ENCODE measurements at places on chromosomes 2 and 18. TPM values are rescaled to one million over a fixed set of nuclear protein-coding genes. Genes with fewer than 3 reads are reported as not detected.

ERFE gene
- 1.7 TPM for total RNA-seq

CD207 gene
- not detected for total RNA-seq

RIOK3 gene
- total RNA-seq: 59.2 TPM

CRYGD gene
- 1.9 TPM for total RNA-seq

STARD6 gene
- not detected for total RNA-seq

SFT2D3 gene
- 7.6 TPM for total RNA-seq

NLRC4 gene
- 0.36 TPM for total RNA-seq

ACMSD gene
- total RNA-seq: not detected

SCYGR4 gene
- not detected for total RNA-seq

CERKL gene
- 47.5 TPM for total RNA-seq

RTP5 gene
- 1.3 TPM for total RNA-seq

MC2R gene
- not detected for total RNA-seq

MRPL19 gene
- total RNA-seq: 40.3 TPM

IL36G gene
- not detected for total RNA-seq

DNA sequence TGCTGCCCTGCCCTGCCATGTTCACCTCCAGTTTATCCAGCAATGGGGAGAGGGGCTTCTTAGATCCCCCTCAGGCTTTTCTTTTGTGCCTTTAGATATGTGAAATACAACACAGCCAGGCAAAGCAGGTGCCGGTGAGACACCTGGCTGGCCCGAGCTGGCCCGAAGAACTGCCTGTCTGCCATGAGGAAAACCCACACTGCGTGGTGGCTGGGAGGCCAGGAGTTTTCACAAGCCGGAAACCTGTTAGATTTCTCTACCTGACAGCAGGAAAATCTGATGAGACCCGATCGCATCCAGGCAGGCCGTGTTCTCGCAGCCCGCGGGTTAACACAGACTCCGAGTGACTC is 5.7 kb upstream of the GAL3ST2 start:
- no peak for DNase-seq

- peak; percentile 20 for DNase-seq
These were observed 7.7 kb downstream of the SLC1A4 start for GRCh38 chr2:64996871-64997307.

DNA sequence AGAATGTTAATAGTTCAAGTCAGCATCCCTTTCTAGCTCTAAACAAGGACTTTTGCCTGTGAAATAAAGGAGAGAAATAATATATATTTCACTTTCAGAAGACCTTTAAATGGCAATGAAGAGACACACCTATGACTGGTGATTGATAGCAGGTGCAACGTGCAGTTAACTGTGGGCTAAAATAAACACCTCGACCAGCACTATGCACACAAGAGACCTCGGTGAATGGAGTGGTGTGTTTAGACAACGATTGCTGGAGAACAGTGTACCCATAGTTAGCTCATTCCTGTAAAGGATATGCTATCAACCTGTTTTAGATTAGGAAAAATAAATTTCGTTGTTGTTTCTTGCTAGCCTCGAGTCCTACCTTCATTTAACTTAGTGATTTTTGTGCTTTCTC is 143.4 kb downstream of the NR4A2 start:
- DNase-seq: no peak

GRCh38 chr18:36503477-36503876 is 206.0 kb downstream of the FHOD3 start:
- no peak for DNase-seq

DNA sequence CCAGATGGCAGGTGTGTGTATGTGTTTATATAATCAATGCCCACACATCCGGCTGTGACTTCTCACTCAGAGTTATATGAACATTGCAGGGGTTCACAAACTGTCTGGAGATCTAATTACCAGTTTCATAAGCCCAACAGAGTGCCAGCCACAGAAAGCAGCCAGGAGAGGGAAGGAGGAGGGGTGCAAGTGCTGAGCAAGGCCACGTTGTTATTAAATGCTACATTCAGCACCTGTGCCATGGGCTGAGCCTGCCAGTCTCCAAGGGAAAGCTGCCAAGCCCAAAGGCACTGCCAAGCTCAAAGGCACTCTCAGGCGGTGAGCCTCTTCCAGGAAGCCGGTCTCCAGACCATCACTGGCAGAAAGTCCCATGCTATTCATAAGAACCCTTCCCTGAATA is 17.4 kb downstream of the XDH start:
- DNase-seq: peak; percentile 73

DNA sequence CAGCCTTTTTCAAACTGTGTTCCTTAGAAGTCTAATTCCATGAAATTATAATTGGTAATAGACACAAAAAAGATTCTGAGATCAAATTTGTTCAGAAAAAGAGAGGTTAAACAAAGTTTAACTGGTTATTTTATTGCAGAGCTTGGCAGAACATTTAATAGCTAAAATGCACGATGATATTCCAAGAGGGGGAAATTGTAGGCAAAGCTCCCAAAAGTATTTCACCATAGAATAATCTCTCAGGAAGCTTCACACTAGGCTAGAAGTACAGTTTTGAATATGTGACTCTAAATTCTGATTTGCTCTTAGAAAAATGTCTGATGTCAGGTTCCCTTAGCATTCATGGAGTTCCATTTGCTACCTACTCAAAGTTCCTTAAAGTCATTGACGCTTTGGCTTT is 292.4 kb upstream of the SETBP1 start:
- no peak for DNase-seq

- DNase-seq: no peak
These were observed 22.7 kb downstream of the GPR55 start for GRCh38 chr2:230902180-230902899.

DNA sequence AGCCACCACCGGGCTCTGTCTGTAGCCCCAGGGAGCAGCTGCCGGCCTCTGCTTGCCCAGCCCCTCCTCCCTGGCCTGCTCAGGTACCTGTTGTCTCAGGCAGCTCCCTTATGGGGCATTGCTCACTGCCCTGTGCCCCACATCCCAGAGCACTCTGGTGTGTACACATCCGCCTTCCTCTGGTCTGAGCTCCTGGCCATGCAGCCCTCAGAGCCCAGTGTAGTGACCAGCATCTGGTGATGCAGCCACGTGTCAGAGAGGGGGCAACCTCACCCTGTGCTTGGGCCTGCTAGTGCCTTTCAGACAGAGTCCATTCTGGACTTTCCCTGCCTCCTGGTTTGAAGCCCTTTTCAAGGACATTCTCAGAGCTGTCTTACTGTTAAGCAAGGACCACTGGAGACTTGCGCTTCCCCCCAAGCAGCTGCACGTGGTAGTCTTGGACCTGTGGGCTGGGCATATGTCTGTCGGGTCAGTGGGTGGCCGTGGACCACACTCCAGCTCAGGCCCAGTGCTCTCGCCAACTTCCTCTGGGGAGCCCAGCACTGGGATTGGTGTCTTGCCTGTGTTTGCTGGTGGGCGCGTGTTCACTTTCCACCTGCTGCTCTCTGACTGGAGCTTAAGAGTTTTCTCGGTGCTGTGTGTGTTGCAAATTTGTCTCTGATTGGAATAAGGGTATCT is 30.7 kb downstream of the DGKD start:
- no peak for DNase-seq

DNA sequence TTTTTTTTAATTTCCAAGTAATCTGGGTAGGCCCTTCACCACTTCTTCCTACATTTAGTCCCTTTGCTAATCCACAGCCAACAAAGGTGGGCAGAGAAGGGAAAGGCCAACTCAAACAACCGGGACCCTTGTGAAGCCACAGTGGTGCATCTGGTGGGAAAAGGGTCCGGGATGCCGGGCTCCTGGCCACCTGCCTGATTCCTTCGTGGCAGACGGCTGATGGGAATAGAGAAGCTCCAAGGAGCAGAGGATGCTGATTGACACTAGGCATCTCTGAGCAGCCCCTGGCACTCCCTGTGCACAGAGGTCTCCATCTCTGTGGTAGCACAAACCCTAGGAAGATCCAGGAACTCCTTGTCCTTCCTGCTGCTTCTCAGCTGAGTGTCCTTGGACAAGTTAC is 37.0 kb downstream of the POLR1A start:
- no peak for DNase-seq

DNA sequence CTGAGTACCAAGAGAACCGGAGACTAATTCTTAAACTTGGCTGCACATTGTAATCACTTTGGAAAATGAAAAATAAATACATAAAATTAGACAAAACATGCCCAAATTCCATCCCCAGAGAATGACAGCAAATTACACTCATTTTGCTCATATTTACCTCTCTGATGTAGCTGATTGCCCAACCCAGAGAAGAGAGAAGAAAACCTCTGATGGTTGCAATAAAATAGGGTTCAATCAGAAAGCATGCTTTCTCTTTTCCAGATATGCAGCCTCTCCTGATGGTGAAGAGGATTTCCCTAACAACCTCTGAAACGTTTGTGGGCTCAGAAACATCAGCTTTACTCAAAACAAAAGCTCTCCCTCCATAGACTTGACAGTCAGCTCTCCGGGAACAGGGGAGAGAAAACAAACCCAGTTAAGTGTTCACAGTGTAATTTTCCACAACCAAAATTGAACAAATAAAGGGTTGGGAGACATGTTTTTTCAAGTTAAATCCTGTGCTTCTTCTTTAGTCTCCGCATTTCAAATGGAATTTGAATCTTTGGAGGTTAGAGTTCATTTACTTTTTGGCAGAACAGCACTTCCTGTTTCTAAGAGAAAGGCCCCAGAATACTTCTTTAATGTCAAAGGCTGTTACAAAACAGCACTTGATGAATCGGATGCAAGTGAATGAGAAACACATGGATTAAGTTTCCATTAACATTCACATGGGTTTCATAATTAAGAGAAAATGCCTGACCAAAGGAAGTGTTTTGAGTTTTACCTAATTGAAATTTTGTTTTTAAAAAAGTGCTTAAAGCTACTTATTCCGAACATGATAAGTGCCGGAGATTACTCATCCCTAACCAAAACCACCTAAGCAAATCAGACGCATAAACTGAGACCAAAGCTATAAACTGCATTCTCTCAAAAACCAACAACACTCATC is 570.1 kb upstream of the SYT4 start:
- no peak for DNase-seq

GRCh38 chr2:167607211-167607610 is 640.2 kb downstream of the STK39 start:
- no peak for DNase-seq

GRCh38 chr2:240622060-240622411 is 3.2 kb upstream of the GPR35 start:
- DNase-seq: no peak

DNA sequence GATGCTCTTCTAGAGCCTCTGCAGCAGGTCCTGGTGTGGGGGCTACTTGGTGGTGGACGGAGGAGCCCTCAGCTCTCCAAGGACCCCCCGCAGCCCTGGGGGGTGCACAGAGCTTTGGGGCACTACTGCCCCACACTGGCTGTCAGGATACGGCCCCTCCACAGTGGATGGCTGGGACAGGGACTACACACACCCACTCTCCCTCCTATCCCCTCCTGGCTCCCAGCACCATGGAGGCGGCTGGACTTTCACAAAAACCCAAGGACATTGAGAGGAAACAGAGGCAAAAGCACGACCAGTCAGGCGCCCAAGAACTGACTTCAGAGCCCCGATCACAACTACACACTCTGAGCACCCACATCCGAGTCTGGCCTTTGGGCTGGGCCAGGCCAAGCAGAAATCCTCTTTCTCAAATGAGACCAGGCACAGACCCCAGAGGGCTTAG is 12.6 kb downstream of the GPR35 start:
- DNase-seq: no peak

DNA sequence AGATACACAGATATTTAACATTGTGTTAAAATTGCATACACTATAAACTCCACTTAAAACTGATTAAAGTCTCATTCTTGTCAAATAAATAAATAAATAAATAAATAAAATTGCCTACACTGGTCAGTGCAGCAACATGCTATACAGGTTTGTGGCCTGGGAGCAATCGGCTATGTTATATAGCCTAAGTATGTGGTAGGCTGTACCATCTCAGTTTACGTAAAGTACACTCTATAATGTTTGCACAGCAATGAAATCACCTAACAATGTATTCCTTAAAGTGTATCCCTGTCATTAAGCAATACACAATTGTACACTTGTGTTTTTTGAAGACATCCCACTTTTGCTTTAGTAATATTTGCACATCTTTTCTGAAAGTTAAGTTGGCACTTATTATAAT is 337.7 kb upstream of the SETBP1 start:
- DNase-seq: no peak

GRCh38 chr2:220175967-220176366 is 548.5 kb downstream of the SLC4A3 start:
- no peak for DNase-seq

DNA sequence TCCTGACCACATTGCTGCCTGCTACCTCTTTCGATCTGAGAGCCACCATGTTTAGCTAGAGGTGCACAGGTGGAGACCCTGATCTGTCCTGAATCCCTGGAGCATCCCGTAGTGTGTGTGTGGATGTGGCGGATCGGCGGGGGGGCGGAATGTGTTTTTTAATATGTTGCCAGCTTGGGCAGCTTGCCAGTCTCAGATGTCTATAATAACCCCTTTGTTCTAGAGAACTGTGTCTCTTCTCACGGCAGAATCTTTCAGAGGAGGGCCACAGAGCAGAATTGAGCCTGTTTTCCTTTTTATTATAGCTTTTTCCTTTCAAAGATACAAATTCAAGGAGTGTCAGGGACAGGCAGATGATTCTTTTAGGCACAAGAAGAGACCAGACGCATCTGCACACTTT is 934.1 kb upstream of the KLHL29 start:
- no peak for DNase-seq

- DNase-seq: peak; percentile 75
These were observed 173.1 kb downstream of the UXS1 start for GRCh38 chr2:106020821-106021661.

GRCh38 chr2:219289537-219290361 is 10.6 kb downstream of the DNAJB2 start:
- no peak for DNase-seq

DNA sequence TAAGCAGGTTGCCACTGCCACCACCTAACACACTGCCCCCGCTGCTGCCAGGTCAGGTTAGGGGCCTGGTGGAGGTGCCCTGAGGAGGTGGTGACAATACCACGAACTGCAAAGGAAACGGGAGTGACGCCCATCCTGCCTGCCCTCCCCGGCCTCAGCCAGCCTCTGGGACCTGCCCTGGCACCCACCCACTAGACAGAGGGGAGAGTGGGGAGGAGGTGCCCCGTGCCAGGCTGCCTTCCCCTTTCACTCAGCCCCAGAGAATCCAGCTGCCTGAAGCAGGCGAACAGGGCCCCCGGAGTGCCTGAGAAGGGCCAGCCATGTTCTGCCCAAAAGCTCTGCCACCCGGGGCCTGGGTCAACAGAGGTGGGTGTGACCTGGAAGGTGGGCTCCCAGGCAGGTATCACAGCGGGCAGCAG is 44.5 kb upstream of the FOSL2 start:
- DNase-seq: no peak

- DNase-seq: no peak
These were observed 31.9 kb upstream of the CYP1B1 start for GRCh38 chr2:38107738-38108410.

GRCh38 chr2:11726384-11726783 is 20.0 kb upstream of the LPIN1 start:
- DNase-seq: no peak
